ENCODE measurements at places on chromosomes 6 and 20.

DNA sequence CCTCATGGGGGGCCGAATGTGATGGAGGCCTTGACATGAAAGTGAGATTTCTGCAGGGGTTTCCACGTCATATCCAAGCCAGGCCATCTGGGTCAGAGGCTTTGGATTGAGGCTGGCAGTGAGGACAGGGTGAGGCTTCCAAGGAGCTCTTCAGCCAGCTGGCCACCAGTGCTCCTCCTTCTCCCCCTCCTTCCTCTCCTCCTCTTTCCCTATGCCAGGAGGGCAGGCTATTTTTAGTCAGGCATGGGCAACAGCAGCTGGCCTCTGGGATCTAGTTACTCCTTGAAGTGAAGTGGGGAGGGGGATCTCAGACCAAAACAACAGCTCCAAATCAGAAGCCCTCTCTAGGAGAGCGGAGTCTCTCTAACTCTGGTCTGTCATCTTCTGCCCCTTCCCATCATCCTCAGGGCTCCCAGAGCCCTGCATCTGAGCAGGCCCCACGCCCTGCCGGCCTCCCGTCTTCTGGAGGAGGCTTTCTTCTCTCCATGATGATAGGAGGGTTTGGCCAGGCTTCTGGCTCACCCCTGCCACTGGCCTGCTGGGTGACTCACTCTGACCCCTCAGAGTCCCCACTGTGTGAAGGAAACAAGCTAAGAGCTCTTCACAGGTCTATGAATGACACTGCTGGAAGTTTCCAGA, 612 bp downstream of the TNNC2 start:
- DNase-seq: no peak

DNA sequence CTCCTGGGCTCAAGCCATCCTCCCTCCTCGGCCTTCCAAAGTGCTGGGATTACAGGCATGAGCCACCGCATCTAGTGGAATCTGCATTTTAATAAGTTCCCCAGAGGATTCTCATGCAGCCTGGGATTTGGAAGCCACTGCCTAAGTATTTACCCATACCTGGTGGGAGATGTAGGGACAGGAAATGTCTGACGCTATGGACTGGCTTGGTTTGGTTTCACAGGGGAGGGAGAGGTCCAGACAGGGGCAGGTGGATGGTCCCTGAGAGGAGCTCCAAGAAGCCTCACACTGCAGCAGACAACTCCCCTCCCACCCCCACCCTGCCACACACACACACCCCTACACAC, 4.4 kb downstream of the VSTM2L start:
- no peak for DNase-seq

GRCh38 chr6:87074101-87074621, 20.7 kb downstream of the CGA start:
- DNase-seq: no peak

GRCh38 chr20:36441027-36441414, 100.3 kb upstream of the MYL9 start:
- no peak for DNase-seq

- DNase-seq: no peak
These were observed 228.8 kb upstream of the ECI2 start for GRCh38 chr6:4364172-4364571.

DNA sequence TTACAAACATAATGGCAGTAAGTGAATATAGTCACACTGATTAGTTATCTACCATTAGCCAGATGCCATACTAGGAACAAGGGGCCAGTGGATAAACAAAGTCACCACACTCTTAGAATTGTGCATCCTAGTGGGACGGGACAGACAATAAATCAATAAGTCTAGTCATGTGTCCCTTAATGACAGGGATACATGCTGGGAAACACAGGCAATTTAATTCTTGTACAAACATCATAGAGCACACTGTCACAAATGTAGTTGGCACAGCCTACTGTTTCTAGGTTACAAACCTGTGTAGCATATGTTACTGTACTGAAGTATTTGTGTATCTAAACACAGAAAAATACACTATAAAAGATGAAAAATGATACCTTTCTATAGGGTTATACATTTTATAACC, 123.0 kb upstream of the FAM184A start:
- DNase-seq: peak; percentile 41

- no peak for DNase-seq
These were observed 29.0 kb downstream of the ARMC2 start for GRCh38 chr6:108877046-108877751.

DNA sequence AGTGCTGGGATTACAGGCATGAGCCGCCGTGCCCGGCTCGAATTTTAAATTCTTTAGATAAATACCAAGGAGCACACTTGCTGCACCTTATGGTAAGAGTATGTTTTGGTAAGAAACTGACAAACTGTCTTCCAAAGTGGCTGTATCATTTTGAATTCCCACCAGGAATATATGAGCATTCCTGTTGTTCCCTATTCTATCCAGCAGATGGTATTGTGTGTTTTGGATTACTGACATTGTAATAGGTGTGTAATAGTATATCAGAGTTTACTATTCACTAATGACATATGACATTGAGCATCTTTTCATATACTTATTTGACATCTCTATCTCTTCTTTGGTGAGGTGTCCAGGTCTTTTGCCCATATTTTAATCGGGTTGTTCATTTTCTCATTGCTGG, 40.5 kb downstream of the TGM6 start:
- DNase-seq: no peak

DNA sequence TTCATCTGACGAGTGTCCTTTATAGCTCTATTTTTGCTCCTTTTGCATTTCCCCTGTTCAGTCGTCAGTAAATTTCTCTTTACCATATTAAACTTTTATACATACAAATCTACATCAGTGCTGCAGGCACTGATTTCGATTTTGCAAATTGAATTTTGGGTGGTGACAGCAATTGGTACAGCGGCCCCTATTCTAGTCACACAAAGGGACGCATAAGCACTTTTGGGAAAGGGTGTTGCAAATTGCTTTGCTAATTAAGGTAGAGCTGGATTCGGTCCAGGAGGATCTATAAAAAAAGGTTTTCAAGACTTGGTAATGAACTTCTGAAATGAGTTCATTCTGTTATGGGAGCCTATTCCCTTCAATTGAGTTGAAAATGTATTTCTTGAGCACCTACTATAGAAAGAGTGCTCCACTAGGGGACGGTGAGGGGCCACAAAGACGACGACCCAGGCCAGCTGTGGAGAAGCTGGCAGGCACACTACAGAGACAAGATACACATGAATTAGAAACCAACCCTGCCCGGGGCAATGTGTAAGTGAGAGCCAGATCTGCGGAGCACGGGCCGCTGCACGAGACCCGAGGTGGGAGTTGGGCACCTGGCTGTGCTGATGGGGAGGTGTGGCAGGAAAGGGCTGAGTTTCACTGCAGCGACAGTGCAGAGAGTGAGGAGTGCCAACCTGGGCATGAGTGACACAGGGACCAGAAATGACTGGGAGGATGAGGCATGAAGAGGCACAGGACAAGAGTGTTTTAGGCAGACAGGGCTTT, 5.4 kb downstream of the UQCC2 start:
- no peak for DNase-seq

DNA sequence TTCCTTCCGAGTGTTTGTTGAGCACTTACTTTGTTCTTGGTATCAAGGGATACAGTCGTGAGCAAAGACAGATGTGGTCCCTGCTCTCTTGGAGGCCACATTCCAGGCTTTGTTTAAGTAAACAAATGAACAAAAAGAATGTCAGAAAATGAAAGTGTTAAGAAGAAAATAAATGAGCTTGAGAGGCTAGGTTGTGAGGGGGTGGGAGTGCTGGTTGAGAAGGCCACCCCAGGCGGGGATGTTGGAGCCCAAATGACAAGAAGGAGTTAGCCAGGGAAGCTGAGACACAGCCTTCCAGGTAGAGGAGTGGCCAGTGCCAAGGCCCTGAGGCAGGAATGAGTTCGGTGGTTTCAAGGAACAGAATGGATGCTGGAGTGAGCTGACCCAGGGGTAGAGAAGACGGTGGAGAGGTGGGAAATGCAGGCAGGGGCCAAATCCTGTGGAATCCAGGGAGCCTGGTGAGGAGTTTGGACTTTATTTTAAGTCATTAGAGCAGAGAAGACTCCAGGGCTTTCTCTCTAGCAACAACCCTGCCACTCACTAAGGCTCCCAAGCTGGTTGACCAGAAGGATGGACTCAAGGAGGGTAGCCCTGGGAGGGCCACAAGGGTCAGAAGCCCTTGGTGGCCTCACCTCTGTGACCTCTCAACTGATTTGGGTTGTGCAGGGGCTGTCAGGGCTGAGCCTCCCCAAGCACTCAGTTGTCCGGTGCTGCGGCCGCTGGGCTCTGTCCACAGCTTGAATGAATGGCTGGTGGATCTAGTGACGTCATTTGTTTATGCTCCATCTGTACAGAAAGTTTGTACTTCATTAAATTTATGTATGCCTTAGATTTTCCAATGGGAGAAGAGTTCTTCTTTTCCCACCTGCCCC, 66.0 kb upstream of the STX16 start:
- no peak for DNase-seq

- DNase-seq: no peak
These were observed 82.1 kb downstream of the PTPRA start for GRCh38 chr20:2955257-2955970.

- peak; percentile 75 for DNase-seq
These were observed 49.2 kb downstream of the GMDS start for GRCh38 chr6:2196079-2196679.

DNA sequence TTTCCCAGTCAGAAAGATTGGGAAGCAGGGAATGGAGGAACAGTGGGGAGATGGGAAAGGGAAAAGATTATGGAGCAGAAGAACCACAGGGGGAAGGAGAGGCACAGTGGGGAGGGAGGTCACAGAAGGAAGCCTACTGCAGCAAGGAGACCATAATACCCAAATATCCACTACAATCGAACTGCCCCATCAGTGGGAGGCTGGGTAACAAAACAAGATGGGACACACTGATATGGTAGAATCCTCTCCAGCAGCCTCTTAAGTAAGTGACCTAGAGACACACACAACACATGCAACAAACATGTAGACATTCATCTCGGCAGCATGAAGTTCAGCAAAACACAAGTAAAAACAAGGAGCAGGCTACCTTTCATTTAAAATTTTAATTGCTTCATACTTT, 4.8 kb upstream of the FOXP4 start:
- DNase-seq: no peak

GRCh38 chr6:17663226-17663625, 43.5 kb downstream of the NUP153 start:
- no peak for DNase-seq

DNA sequence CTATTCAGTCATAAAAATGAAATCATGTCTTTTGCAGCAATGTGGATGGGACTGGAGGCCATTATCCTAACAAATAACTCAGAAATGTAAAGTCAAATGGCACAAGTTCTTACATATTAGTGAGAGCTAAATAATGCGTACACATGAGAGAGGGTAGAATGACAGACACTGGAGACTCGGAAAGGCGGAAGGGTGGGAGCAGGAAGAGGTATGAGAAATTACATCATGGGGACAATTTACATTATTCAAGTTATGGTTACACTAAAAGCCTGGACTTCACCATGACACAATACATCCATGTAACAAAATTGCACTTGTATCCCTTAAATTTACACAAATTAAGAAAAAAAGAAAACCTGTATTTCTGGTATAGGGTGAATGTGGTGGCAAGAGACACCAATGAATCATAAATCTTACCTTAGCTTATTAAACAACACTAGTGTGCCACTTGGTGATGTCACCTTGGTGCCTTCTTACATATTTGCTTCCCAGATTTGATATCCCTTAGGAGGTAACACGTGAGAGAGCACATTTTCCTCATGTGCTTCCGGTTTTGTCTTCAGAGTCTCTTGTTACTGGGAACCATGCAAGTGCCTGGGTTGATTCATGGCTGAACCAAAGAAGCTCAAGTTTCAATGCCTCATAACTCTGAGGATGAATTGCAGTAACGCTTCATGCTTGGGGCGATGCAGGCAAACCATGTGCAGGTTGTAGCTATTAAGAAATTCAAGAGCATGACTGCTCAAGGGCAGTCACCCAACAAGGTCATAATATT, 84.6 kb downstream of the DCDC2 start:
- no peak for DNase-seq

DNA sequence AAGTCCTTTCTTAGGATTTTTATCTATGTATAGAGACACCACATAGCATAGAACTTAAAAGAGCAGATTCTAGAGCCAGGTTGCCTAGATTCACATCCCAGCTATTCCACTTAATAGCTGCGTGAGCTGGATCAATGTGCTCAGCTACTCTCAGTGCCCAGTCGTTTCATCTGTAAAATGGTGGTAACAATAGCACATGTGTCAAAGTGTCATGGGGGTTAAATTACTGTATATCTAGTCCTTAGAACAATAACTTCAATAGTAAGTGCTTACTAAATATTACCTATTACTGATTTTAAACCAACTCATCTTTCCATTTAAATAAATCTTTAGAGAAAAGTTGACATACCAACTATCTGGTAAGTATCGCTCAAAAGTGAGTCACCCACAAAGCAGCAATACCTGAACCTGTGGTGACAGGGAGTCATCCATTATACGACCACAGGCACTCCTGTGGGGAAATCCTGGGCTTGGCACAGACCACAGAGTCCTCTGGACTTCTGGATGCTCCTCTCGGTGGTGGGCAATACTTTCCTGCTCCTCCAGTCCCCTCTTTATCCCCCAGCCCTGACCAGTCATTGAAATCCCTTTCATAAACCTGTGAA, 154.8 kb downstream of the PDSS2 start:
- no peak for DNase-seq

GRCh38 chr6:5898102-5898501, 108.6 kb downstream of the NRN1 start:
- DNase-seq: no peak

GRCh38 chr6:135994857-135995544, 143.5 kb downstream of the PDE7B start:
- DNase-seq: no peak

GRCh38 chr20:53276143-53276542, 304.0 kb downstream of the TSHZ2 start:
- no peak for DNase-seq

- DNase-seq: no peak
These were observed 57.1 kb upstream of the CEP162 start for GRCh38 chr6:84284428-84285049.

DNA sequence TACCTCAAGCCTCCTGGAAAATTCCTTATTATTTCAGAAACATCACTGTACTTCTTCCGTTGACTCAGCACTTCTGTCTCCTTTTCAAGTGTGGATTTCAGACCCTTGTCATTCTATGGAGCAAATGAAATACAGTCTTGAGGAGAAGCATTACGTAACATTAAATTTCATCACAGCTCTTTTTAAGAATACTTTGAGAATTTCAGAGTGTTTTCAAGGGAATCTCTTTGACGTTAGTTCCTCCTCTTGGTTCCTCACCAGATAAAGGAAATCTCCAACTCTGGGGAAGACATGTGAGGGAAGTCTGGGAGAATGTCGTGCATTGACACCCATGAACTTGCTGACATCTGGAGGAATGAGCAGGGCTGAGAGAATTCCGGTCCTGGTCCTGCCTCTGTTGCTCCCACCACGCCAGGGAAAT, 32.3 kb downstream of the UST start:
- no peak for DNase-seq

Measured in COR-L47 (cell line).